Caudate nucleus (tissue), 63 donors: ENCODE measurements at places on chromosomes 6 and 20.

GRCh38 chr6:105869835-105870440 is 216.2 kb upstream of the PRDM1 start:
- DNase-seq, result no peak

GRCh38 chr20:37574199-37574890 is 46.7 kb upstream of the BLCAP start:
- no peak for DNase-seq

DNA sequence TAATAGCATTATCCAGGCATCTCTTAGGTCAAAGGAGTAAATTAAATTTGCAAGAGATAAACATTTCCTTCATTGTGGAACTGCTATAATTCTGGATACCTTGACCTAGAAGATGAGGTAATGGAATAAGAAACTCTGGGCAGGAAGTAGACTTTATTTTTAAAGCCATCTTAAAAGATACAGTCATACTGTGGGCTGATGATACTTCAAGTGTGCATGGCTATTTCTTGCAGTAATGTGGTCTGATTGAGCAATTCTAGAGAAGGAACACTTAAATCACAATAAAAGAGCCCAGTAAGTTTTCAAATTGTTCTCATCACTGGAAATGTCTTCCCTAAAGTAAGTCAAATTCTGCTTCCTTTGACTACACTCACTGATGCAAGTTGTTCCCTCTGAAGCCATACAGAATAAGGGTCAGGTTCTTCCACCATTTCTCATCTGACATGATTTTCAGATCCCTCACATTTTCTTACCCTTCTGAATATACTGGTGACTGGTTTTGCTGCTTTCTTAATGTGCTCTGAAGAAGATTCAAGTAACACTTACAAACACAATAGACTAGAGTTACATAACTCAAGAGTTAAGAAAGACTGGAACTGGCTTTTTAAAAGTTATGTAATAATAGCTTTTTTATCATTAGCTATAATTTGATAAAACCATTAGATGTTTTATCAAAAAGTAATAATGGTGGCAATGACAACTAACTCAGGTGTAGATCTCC is 62.6 kb upstream of the TMEM244 start:
- DNase-seq, result no peak

DNA sequence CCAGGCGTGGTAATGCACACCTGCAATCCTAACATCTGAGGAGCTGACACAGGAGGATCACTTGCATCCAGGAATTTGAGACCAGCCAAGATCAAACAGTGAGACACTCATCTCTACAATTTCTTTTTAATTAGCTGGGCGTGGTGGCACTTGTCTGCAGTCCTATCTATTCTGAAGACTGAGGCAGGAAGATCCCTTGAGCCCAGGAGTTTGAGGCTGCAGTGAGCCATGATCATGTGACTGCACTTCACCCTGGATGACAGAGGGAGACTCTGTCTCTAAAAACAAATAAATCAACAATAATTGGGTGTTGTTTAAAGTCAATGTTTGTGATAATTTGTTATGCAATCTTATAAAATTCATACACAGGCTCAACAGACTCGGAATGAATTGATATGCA is 18.0 kb upstream of the HLA-A start:
- DNase-seq, result no peak
